ENCODE measurements at places on chromosomes 5 and 9. TPM values are rescaled to one million over a fixed set of nuclear protein-coding genes. Genes with fewer than 3 reads are reported as not detected.

Gene KCNN2
- polyA plus RNA-seq = 0.32 TPM

Gene UNC13B
- polyA plus RNA-seq = 27.3 TPM

Gene FAM53C
- polyA plus RNA-seq = 37.9 TPM

Gene GRIA1
- polyA plus RNA-seq = not detected

Gene SPATA31C1
- polyA plus RNA-seq = not detected

Gene RGS7BP
- 0.43 TPM for polyA plus RNA-seq

Gene SPATA31C2
- not detected for polyA plus RNA-seq

All from endothelial cell of umbilical vein (primary cell).